Progenitor cell of endocrine pancreas (in vitro differentiated cells): ENCODE measurements at places on chromosomes 5 and 9.

GRCh38 chr9:86605303-86605702 is 251.1 kb upstream of the TUT7 start:
- H3K27ac ChIP-seq: no peak overlapping the region
- H3K36me3 ChIP-seq: no peaks in the 10 kb centered on the region
- no peaks in the 10 kb centered on the region for H3K27me3 ChIP-seq
- H3K4me1 ChIP-seq: peaks cover 10% of the 10 kb centered on the region
- H3K4me3 ChIP-seq: no peak overlapping the region

- no peak overlapping the region for H3K27ac ChIP-seq
- no peak overlapping the region for H3K4me3 ChIP-seq
- H3K27me3 ChIP-seq: peaks cover 8% of the 10 kb centered on the region
- DNase-seq: no peak
Measured at GRCh38 chr9:134598884-134599245, 42.7 kb upstream of the COL5A1 start.

DNA sequence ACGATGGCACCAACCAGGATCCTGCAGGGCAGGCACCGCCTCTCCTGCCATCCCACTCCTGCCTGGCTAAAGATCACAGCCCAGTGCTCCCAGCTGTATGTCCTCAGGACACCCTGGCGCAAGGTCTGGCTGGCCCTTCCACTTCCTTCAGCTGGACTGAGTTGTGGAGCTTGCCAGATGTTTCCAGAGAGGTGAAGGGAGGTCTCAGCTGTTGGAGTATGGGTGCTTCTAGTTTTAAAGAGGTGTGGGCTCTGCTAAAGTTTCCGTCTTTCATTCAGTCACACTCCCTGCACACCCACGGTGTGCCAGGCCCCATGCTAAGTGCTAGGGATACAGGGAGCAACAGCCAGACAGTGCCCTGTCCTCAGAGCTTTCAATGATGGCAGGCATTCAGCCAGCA is 34.1 kb downstream of the C5orf15 start:
- no peaks in the 10 kb centered on the region for H3K36me3 ChIP-seq
- H3K27ac ChIP-seq: no peak overlapping the region
- peaks cover 15% of the 10 kb centered on the region for H3K4me1 ChIP-seq
- no peak for DNase-seq

- no peak for DNase-seq
- no peaks in the 10 kb centered on the region for H3K36me3 ChIP-seq
- H3K4me1 ChIP-seq: peaks cover 26% of the 10 kb centered on the region
- peaks cover 3% of the 10 kb centered on the region for H3K27me3 ChIP-seq
- H3K27ac ChIP-seq: no peak overlapping the region
Measured at GRCh38 chr5:127587246-127587917, 61.5 kb upstream of the CTXN3 start.

DNA sequence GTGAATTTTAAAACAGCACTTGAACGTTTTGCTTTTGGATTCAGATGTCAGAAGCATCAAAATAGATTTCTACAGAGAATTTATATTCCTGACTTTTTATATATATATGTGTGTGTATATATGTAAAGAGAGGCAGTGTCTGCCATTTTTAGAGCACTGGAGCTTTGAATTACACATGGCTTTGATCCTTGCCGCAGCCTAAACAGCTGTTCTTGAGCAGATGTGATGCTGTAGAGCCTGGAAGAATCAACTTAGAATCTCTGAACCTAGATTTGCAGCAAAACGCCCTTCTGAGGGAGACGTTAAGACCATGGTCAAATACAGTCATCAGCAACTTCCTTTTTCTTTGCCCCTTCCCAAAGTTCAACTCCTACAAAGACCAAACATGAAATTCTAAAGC is 21.7 kb upstream of the C5orf47 start:
- H3K27ac ChIP-seq: no peak overlapping the region
- no peak overlapping the region for H3K4me3 ChIP-seq

GRCh38 chr5:167509076-167509475 is 782.4 kb upstream of the WWC1 start:
- H3K4me1 ChIP-seq: peaks cover 5% of the 10 kb centered on the region
- H3K4me3 ChIP-seq: no peak overlapping the region
- H3K27me3 ChIP-seq: peaks cover 6% of the 10 kb centered on the region
- no peaks in the 10 kb centered on the region for H3K36me3 ChIP-seq

DNA sequence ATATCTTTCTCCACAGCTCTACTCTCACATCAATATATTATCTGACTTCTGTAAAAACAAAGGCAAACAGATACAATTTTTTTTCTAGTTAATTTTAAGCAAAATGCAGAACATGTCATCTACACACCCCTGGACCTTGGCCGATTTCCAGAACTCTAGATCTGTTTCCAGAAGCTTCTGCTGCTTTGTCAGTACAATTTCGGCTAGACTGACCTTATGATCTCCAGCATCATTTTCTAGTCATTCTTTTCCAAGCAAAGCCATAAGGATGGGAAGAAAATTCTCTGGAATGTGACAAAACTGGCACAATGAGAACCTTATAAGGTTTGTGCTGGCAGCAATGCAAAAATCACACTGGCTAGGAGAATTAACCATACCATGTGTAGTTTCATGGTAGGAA is 132.8 kb upstream of the MPDZ start:
- no peaks in the 10 kb centered on the region for H3K36me3 ChIP-seq
- H3K27ac ChIP-seq: no peak overlapping the region
- H3K27me3 ChIP-seq: no peaks in the 10 kb centered on the region
- no peaks in the 10 kb centered on the region for H3K4me1 ChIP-seq
- no peak for DNase-seq
- H3K4me3 ChIP-seq: no peak overlapping the region

GRCh38 chr9:107163370-107163769 is 119.7 kb upstream of the RAD23B start:
- no peak for DNase-seq
- no peak overlapping the region for H3K4me3 ChIP-seq
- no peaks in the 10 kb centered on the region for H3K36me3 ChIP-seq
- H3K27ac ChIP-seq: no peak overlapping the region
- no peaks in the 10 kb centered on the region for H3K27me3 ChIP-seq
- no peaks in the 10 kb centered on the region for H3K4me1 ChIP-seq

- H3K27me3 ChIP-seq: no peaks in the 10 kb centered on the region
- H3K4me3 ChIP-seq: no peak overlapping the region
- H3K36me3 ChIP-seq: no peaks in the 10 kb centered on the region
- no peaks in the 10 kb centered on the region for H3K4me1 ChIP-seq
- H3K27ac ChIP-seq: no peak overlapping the region
Measured at GRCh38 chr9:79000230-79001002, 571.3 kb upstream of the TLE4 start.

DNA sequence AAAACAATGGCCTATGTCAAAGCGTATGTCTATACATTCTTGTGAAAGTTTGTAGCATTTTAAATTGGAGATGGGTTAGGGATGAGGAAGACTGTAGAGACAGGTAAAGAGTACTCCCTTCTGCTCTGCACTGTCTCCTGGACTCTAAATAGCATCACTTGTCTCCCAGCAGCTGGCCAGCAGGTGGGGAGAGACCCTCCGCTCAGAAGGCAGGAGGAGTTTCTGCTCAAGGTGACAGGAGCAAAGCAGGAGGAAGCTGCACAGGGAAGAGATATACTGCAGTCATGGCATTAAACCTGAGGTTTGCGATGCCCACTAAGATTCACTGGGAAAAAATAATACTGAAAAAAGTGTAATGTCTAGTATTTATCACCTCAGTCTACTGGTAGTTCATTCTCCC is 10.7 kb upstream of the ASTN2 start:
- no peaks in the 10 kb centered on the region for H3K4me1 ChIP-seq
- H3K4me3 ChIP-seq: no peak overlapping the region
- peaks cover 38% of the 10 kb centered on the region for H3K27me3 ChIP-seq
- H3K36me3 ChIP-seq: no peaks in the 10 kb centered on the region
- H3K27ac ChIP-seq: no peak overlapping the region

GRCh38 chr5:150107909-150108447 is 21.6 kb upstream of the CSF1R start:
- H3K4me3 ChIP-seq: no peak overlapping the region
- peaks cover 10% of the 10 kb centered on the region for H3K27me3 ChIP-seq
- no peak for DNase-seq
- H3K4me1 ChIP-seq: peaks cover 5% of the 10 kb centered on the region

DNA sequence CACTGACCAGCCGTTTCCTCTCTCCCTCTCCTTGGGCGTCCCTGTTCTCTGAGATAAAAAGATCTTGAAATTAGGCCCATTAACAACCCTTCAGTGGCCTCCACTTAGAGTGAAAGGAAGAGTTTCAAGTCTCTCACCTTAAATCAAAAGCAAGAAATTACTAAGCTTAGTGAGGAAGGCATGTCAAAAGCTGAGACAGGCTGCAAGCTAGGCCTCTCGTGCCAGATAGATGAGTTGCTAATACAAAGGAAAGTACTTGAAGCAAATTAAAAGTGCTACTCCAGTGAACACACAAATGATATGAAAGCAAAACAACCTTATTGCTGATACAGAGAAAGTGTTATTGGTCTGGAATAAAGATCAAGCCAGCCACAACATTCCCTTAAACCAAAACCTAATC is 331.3 kb upstream of the SEMA6A start:
- H3K27me3 ChIP-seq: no peaks in the 10 kb centered on the region
- no peaks in the 10 kb centered on the region for H3K4me1 ChIP-seq
- H3K4me3 ChIP-seq: no peak overlapping the region
- H3K27ac ChIP-seq: no peak overlapping the region

DNA sequence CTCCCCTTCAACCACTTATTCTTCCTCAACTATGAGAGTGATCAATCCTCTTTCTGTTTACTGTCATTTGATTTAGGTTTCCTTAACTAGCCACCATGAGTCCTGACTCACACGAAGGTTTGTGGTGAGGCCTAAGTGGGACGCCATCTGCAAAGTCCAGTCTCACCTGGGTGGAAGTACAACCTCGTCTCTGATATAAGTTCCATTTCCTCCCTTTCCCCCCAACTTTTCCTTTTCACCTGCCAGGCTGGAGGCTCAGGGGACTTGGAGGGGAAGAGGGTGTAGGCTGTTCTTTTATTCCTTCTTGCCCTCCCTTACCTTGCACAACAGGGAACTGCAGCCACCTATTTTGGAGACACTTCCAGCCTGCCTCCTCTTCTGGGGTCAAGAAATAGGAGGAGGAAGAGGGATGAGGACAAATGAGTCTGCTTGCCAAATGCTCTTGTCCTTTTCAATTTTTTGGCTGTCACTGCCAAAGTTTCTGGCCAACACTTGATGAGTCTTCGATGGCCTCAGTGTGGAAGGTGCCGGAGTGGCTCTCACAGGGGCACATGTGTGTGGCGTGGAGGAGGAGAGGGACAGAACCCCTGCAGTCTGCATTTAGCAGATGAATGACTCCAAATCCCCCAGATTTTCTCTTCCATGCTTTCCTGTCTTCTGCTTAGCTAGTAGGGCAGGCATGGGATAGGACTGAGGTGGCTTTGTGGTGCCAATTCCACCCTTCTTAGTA is 249.6 kb downstream of the NSG2 start:
- no peak overlapping the region for H3K27ac ChIP-seq
- H3K4me1 ChIP-seq: no peaks in the 10 kb centered on the region
- no peak overlapping the region for H3K4me3 ChIP-seq

DNA sequence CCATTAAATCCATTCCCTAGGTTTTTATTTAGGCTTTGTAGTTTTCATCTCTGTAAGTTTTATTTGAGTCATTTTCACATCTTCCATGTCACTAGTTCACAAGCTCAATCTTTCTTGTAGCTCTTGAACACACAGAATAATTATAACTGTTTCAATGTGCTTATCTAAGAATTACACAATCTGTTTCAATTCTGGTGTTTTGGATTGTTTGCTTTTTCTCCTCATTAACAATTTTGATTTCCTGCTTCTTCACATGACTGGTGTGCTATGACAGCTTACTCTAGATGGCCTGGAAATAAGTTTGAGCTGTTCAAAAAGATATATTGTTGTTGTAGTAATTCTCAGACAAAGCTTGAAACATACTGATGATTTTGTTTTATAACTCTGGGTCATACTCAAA is 1974.1 kb upstream of the NUDT12 start:
- H3K36me3 ChIP-seq: no peaks in the 10 kb centered on the region
- no peak overlapping the region for H3K27ac ChIP-seq
- no peaks in the 10 kb centered on the region for H3K27me3 ChIP-seq
- no peaks in the 10 kb centered on the region for H3K4me1 ChIP-seq
- no peak for DNase-seq
- H3K4me3 ChIP-seq: no peak overlapping the region

DNA sequence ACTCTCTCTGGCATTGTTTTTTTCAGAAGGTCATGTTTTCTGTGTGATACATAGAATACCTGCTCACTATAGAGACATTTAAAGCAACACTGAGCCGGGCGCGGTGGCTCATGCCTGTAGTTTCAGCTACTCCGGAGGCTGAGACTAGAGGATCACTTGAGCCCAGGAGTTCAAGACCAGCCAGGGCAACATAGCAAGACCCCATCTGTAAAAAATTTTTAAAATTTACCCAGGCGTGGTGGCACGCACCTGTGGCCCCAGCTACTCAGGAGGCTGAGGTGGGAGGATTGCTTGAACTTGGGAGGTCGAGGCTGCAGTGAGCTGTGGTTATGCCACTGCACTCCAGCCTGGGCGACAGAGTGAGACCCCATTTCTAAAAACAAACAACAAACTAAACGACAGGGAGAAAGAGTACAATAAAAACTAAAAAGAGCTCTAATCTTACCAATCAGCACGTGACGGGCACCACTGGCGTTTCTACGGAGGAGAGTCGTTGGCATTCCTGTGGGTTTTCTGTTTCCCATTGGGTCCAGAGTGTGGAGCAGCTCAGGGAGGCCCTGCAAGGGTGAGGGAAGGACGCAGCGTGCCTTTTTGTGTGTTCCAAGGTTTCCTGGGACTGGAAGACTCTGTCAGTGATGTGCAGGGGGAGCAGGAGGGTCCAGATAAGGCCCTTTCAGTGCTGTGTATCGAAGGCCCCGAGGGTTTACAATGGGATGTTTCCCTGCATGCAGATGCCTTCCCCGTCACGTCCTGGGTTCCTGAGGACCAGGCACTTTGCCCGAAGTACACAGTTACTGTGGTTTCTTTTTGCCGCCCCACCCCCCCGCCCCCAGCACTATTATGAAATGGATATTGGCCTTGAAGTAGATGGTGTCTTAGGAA is 7.2 kb upstream of the RNU6ATAC start:
- no peak overlapping the region for H3K4me3 ChIP-seq
- no peak for DNase-seq
- H3K4me1 ChIP-seq: no peaks in the 10 kb centered on the region
- H3K27me3 ChIP-seq: no peaks in the 10 kb centered on the region

GRCh38 chr5:6868575-6869215 is 155.5 kb downstream of the TENT4A start:
- no peak for DNase-seq
- H3K4me3 ChIP-seq: no peak overlapping the region
- H3K27me3 ChIP-seq: peaks cover 21% of the 10 kb centered on the region
- no peak overlapping the region for H3K27ac ChIP-seq
- peaks cover 5% of the 10 kb centered on the region for H3K4me1 ChIP-seq

DNA sequence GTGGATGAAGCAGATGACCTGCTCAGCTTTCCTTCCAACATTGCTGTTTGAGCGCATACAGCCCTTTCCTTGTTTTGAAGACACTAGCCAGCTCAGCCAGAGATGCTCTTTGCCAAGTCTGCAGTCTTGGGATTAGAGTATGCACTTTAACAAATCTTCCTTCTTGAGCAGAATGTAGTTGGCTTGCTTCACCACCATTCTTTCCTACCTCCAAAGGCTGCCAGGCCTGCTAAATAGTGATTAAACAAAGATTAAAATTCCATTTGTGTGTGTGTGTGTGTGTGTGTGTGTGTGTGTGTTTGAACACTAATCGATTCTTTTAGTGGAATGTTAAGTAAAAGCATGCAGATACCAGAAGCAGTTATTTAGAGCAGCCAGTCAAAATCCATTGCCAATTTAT is 97.6 kb downstream of the GALNT10 start:
- no peaks in the 10 kb centered on the region for H3K27me3 ChIP-seq
- DNase-seq: peak; percentile 19
- H3K27ac ChIP-seq: peak overlapping the region; percentile 84
- no peaks in the 10 kb centered on the region for H3K36me3 ChIP-seq
- peak overlapping the region; percentile 25 for H3K4me3 ChIP-seq
- H3K4me1 ChIP-seq: peaks cover 47% of the 10 kb centered on the region
